Activated CD4-positive, alpha-beta memory T cell treated with anti-CD3 and anti-CD28 coated beads, Interleukin-2, amount 10 ng/mL, durations not matched to agents 7 days and 5 days (primary cell): ENCODE measurements at places on chromosomes 11 and 22. TPM values are rescaled to one million over a fixed set of nuclear protein-coding genes. Genes with fewer than 3 reads are reported as not detected.

DNA sequence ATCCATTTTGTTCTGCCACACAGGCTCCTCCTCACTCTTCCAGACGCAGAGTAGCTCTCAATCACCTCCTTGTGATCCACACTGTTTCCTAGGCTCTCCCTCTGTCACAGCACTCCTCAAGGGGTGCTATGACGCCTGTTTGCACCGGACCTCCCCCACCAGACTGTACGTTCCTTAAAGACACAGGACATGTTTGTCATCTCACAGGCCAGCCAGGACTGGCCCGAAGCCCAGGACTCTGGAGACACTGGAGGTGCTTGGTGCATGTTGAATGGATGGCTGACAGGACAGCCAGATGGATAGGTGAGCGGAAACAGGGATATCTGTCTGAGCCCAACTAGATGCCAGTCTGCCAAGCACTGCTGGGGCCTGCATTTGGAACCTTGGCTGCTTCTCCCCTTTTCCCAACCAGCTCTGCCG is 13.6 kb downstream of the PLA2G6 start:
- DNase-seq: no peak
- no peaks in the 10 kb centered on the region for H3K27me3 ChIP-seq
- peaks cover 23% of the 10 kb centered on the region for H3K36me3 ChIP-seq
- no peak overlapping the region for H3K27ac ChIP-seq

- DNase-seq: no peak
- H3K4me1 ChIP-seq: peaks cover 42% of the 10 kb centered on the region
- H3K36me3 ChIP-seq: no peaks in the 10 kb centered on the region
These were observed 35.2 kb upstream of the CREB3L1 start for GRCh38 chr11:46242041-46242951.

DNA sequence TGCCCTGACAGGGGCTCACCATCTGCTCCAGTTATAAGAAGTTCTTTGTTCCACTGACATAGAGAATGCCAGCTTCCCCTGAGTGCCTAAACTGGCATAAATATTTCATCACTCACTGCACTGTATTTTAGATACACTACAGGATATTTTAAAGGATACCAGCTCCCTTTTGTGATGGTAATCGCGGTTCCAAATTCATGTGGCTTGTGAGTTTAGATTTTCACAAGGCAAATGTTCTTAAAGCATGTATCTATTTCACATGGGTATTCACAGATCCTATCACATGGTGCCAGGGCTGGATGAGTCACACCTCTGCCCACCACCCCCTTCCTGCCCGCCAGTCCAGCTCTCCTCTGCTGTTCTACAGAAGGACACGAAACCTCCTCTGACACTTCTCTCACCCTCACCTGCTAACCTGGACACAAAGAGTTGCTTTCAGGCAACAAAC is 105.5 kb downstream of the KCNC1 start:
- no peaks in the 10 kb centered on the region for H3K27me3 ChIP-seq
- H3K4me3 ChIP-seq: no peak overlapping the region
- no peak for DNase-seq

- no peaks in the 10 kb centered on the region for H3K36me3 ChIP-seq
- DNase-seq: no peak
These were observed 521 bp downstream of the ALDH3B2 start for GRCh38 chr11:67673902-67674301.

DNA sequence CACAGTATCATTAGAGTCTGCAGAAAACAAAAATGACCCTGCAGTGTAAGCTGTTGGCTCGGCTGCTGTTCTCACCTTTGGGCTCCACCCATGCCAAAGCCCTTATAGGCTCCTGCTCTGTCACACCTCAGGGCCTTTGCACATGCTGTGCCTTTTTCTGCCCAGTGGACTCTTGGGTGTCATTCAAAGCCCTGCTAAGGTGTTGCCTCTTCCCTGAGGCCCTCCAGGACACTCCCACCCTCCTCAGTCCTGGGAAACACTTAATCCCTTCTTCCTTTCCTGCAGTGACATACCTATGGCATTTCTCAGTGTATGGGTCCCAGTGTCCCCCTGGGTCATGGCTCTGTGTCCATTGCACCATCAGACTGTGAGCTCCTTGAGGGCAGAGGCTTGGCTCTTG is 29.1 kb upstream of the CACNG2 start:
- no peaks in the 10 kb centered on the region for H3K4me1 ChIP-seq
- DNase-seq: no peak
- H3K27me3 ChIP-seq: peaks cover 28% of the 10 kb centered on the region
- H3K4me3 ChIP-seq: no peak overlapping the region
- H3K36me3 ChIP-seq: no peaks in the 10 kb centered on the region

GRCh38 chr22:35099883-35100282 is 33.9 kb downstream of the ISX start:
- no peak overlapping the region for H3K4me3 ChIP-seq
- H3K27ac ChIP-seq: no peak overlapping the region
- H3K4me1 ChIP-seq: no peaks in the 10 kb centered on the region
- H3K27me3 ChIP-seq: no peaks in the 10 kb centered on the region

DNA sequence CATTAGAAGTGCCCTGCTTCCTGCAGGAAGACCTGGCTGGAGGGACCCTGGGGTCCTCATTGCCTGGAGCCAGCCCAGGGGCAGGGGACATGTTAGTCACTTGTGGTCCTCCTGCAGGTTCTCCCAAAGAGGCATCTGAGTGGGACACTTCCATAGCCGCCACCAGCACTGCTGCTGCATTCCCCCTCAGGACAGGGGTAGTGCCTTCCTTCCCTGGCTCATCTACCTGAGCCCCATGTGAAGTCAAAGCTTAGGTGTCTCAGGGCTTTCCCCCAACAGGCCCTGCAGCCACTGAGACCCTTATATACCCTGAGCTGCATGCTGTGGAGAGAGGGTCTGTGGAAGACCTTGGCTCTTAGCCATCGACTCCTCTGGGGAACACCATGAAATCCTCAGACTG is 45.0 kb upstream of the VPREB1 start:
- H3K4me1 ChIP-seq: peaks cover 5% of the 10 kb centered on the region
- no peak for DNase-seq
- H3K27me3 ChIP-seq: peaks cover 17% of the 10 kb centered on the region
- no peak overlapping the region for H3K4me3 ChIP-seq

- peak overlapping the region; percentile 47 for H3K4me3 ChIP-seq
- no peaks in the 10 kb centered on the region for H3K36me3 ChIP-seq
- H3K27ac ChIP-seq: no peak overlapping the region
- no peak for DNase-seq
These were observed 30.4 kb upstream of the TRIM29 start for GRCh38 chr11:120168108-120168959.

The FZD4 gene
- 0.10 TPM for total RNA-seq

The KRTAP5-7 gene
- not detected for total RNA-seq

The IL18 gene
- not detected for total RNA-seq
